ENCODE measurements at places on chromosomes 16 and 17.

DNA sequence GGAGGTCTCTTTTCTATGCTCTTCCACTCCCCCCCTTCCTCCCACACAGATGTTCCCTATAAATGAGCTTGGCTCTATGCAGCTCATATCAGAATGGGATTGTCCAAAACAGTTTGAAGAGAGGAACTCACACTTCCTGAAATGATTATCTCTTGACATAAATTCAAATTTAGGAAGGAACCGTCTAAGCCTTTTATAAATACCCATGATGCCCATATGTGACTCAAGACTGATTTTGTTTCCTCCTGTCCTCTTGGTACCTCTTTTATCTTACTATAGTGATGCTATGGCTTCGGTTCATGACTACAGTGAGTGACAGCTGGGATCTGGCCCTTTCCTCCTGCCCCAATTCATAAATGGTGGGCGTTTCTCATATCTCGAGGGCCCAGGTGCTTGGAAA lies 16.6 kb upstream of the TERF2 start:
- no peak for DNase-seq

DNA sequence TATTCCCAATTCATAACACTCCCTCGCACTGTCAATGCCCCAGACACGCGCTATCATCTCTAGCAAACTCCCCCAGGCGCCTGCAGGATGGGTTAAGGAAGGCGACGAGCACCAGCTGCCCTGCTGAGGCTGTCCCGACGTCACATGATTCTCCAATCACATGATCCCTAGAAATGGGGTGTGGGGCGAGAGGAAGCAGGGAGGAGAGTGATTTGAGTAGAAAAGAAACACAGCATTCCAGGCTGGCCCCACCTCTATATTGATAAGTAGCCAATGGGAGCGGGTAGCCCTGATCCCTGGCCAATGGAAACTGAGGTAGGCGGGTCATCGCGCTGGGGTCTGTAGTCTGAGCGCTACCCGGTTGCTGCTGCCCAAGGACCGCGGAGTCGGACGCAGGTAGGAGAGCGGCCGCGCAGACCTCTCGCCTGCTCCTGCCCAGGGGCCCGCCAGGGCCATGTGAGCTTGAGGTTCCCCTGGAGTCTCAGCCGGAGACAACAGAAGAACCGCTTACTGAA lies at the start of gene GRN:
Gene GRN, plus strand, starts transcription at position 364 of the 515 bp plus-strand sequence. CDS start 3,863 bp downstream, outside the sequence.
- DNase-seq = peak; percentile 99

GRCh38 chr16:12609937-12610699 lies 193.6 kb downstream of the CPPED1 start:
- no peak for DNase-seq

DNA sequence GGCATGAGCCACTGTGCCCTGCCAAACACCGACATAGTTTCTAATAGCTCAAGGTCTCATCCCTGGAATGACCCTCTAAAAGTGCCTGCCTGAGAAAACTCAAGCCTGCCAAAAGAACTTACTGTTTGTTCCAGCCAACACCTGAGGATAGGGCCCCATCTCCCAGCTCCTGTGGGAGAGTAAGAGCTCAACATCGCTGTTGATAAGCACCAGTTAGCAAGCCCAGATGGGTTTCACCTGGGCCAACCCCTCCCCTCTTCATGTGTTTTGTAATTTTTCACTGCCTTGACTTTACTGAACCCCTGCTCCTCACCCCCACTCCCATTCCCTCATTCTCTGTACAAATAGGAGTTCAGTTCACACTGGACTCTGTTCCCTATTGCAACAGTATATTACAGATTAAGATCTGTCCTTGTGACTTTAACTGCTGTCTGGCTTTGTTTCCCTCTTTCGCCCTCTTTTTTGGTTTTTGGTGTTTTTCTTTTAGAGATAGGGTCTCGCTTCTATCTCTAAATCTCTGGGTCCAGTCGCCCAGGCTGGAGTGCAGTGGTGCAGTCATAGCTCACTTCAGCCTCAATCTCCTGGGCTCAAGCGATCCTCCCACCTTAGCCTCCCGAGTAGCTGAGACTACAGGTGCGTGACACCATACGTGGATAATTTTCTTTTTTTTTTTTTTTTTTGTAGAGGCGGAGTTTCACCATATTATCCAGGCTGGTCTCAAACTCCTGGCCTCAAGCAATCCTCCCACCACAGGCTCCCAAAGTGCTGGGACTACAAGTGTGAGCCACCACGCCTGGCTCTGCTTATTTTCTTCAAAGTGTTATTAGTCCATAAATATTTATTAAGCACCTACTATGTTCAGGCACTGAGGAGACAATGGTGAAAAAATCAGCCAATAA lies 12.3 kb downstream of the NUPR1 start:
- DNase-seq = no peak

- DNase-seq = peak; percentile 27
Observed at GRCh38 chr17:45132572-45133463, 503 bp upstream of the PLCD3 start.

Data from NCI-H1694 (cell line).